ENCODE measurements at places on chromosomes 13 and 19.
A peak's percentile ranks its signal among the peaks of the same experiment; 100 is the strongest.

DNA sequence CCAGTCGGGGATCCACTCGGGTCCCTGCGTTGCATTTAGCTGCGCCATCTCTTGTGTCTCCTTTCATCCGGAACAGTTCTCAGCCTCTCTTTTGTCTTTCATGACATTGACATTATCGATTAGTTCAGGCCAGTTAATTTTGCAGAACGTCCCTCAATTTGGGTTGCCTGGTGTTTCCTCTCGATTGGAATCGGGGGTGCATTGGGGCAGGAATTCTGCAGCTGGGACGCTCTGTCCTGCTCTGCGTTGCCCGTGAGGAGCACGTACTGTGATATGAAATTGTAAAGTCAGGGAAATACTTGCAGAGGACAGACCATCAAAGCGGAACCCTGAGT, 22.4 kb downstream of the MARK4 start:
- no peak for DNase-seq

- DNase-seq, result no peak
These were observed 7.0 kb downstream of the POU4F1 start for GRCh38 chr13:78596399-78596735.

- DNase-seq, result peak; percentile 61
These were observed 10.1 kb downstream of the C19orf38 start for GRCh38 chr19:10858204-10858828.

DNA sequence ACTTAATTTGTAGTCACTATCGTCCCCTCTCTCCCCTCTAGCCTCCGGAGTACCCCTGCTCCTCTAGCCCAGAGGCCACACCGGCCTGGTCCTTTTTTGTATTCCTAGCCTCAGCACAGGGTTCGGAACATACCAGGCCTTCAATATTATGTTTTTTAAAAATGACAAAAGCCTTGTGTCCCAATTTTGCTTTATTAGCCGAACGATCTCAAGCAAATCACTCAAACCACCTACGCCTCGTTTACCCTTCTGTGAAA, 463 bp upstream of the POMP start:
- DNase-seq, result no peak

GRCh38 chr13:100870898-100871297, 196.3 kb upstream of the TMTC4 start:
- no peak for DNase-seq

- DNase-seq, result peak; percentile 76
These were observed 27.7 kb downstream of the EFNB2 start for GRCh38 chr13:106507560-106508274.

DNA sequence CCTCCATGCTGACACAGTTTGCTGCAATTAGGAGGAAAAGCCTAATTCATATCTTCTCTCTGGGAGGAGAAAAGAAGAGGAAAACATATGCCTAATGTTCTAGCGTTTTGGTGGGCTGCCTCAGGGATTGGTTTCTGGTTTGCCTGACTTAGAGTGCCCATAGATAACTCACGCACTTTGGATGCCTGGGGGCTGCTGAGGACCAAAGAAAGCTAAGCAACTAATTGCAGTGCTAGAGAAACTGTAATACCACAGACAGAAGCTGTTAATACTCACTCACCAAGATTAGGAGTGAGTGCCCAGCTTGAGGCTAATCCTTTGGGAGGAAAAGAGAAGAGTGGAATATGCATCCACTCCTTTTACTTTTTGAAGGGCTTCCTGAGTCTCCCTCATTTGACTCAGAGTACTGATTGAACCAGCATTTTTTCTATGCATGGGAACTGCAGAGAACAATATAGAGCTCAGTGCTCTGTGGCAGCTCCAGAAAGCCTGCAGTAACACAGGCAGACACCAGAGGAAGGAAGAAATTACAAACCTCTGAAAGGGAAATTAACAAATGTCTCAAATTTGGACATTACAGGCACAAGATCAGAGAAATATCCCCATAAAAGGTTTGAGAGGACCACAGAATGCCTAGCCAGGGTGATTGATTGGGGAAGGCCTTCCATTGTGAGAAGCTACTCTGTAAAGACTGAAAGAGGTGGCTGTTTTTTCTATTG, 666.4 kb downstream of the OLFM4 start:
- DNase-seq, result no peak

- no peak for DNase-seq
These were observed 289.2 kb downstream of the KLF12 start for GRCh38 chr13:73844986-73845385.

DNA sequence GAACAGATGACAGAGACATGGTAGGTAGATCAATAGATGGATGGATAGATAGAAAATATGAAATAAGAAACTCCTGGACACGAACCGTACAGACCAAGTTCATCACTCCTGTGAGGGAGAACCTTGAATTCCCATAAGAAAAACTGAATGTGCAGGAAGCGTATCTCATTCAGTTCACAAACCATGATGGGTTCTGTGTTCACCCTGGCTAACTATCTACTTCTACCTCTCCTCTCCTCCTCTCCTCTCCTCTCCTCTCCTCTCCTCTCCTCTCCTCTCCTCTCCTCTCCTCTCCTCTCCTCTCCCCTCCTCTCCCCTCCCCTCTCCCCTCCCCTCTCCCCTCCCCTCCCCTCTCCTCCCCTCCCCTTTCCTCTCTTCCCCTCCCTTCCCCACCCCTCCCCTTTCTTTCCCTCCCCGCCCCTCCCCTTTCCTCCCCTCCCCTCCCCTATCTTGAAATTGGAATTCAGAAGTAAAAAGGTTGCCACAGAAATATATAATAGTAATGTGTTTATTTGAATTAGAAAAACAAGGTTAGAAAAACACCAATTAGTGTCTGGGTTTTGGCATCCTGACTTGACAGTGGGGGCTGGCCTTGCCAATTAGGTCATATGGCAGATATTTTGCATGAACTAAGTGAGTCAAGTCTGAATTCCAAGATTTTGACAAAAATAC, 75.9 kb downstream of the ANKRD10 start:
- DNase-seq, result no peak

- no peak for DNase-seq
These were observed 4.2 kb downstream of the DHX34 start for GRCh38 chr19:47353307-47353712.

- DNase-seq, result no peak
These were observed 424.1 kb upstream of the DACH1 start for GRCh38 chr13:72290962-72291681.

- DNase-seq, result no peak
These were observed 183.9 kb upstream of the TSHZ3 start for GRCh38 chr19:31533114-31533513.

DNA sequence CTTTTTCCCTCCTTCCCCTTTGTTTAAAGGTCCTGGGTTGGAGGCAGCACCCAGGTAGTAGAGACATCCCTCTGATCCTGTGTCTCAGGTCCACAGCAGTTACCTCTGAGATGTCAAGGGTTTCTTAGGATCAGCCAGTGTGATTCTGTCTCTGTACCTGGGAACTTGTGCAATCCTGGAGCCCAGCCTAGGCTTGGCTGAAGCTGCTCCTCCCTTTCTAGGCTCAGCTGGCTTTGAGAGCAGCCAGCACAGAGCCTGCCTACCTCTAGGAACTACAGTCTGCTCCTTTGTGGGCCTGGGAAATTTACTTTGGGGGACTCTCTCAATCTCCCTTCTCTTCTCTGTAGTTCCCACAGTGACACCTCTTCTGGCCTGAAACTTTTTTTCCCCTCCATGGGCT, 171.6 kb downstream of the MTUS2 start:
- no peak for DNase-seq

GRCh38 chr19:55441319-55441691, 1.8 kb downstream of the SHISA7 start:
- no peak for DNase-seq

- peak; percentile 51 for DNase-seq
These were observed 14.6 kb downstream of the FRY start for GRCh38 chr13:32045982-32046785.

DNA sequence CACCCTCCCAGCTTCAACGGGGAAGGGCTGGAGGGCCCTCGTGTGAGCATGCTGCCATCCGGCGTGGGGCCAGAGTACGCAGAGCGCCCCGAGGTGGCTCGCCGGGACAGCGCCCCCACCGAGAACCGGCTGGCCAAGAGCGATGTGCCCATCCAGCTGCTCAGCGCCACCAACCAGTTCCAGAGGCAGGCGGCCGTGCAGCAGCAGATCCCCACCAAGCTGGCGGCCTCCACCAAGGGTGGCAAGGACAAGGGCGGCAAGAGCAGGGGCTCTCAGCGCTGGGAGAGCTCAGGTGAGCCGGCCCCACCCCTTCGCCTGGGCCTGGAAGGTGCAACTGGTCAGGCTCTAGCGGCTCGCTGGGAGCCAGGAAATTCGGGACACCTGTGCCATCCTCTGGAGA, 20.0 kb downstream of the PEX11G start:
- no peak for DNase-seq

- DNase-seq, result peak; percentile 16
These were observed 542.3 kb upstream of the ATXN8OS start for GRCh38 chr13:69565334-69565733.

DNA sequence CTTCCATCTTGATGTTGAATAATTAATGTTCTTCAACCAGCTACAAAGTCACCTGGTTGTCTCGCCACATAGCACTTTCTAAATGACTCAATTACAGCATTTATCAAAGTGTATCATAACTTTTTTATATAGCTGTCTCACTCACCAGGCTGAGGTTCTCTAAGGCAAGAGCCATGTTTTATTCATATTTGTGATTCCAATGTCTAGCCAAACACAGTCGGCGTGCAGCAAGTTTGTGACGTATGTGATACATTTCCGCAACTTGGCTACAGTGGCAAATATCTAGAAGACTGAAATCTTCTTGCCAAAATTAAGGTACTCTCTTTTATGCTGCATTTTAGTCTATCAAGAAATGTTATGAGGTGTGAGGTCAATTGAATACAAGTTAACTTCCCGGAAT, 94.2 kb upstream of the WASF3 start:
- no peak for DNase-seq

GRCh38 chr13:94860981-94861407, 148.6 kb upstream of the SOX21 start:
- no peak for DNase-seq

GRCh38 chr19:32201636-32202051, 143.8 kb upstream of the ZNF507 start:
- DNase-seq, result no peak

DNA sequence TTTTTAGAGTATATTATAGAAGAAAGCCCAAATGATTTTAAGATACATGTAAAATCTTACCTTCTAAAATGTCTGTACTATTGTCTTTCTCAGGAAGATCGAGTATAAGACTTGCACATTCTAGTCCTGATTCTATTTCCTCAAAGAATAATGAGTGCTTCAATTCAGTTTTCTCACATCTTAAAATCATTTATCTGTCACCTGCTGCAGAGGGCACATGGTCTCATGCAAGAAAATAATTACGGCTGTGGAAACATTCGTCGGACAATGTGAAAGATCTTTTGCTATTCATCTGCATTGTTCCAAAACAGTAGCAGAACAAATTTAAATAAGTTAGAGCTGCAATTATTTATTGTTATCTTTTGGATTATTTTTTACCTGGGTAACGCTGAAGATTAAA, 1403.5 kb downstream of the PCDH9 start:
- DNase-seq, result no peak

GRCh38 chr19:49635530-49636232, 4.3 kb downstream of the RRAS start:
- DNase-seq, result no peak

DNA sequence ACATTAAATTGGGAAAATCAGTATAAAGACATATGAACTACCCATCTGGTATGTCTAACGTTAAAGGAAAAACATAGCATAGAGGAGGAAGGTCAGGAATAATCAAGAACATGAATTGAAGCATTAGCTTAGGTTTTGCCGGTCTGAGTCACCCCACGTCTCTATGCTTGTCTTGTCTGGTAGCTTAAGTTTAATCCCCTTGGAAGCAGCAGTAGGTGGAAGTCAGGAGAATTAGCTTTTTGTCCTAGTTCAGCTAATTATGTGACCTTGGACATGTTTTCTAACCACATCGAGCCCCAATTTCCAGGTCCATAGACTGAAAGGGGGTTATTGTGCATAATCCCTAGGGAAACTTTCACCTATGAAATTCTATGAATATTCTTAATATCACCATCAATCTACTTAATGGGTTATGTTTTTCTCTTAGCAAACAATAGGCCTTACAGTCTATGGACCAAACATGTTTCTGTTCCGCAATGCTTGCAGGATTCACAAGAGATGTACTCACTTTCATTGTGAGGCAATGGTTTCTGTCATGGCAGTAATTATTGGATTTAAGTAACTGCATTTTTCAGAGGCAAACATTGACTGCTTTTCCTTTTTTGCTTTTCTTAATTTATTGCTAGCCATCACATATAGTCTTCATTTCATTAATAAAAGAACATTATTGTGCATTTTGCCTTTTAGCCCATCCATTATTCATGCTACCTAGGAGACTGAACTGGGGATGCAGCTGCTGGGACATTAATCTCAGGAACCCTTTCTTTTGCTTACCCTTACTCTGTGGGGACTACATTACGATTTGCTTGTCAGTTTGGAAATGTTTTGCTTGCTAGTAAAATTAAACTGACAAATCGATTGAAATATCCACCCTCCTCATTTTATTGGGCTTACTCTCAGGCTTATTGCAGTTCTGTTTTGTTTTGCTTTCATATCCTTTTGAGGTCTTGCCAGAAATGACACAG, 304.8 kb upstream of the MAB21L1 start:
- no peak for DNase-seq

DNA sequence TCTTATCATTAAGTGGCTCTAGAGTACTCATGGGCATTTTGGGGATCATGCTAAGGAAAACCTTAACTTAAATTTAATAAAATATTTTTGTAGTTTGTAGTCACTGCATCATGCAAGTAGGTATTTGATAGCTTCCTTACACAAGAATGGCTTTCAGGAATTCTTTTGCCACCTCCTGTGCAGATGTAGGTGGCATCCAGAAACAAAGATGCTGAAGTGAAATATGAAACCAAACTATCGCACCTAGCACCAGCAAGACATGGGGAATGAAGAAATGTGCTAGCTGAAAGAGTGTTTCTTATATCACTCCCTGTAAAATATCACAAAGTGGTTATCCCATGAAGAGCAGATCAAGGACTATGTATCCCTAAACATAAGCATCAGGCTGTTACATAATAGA, 924.5 kb upstream of the PRR20A start:
- no peak for DNase-seq

GRCh38 chr19:50358483-50359327, 6.7 kb downstream of the NAPSA start:
- DNase-seq, result peak; percentile 66

DNA sequence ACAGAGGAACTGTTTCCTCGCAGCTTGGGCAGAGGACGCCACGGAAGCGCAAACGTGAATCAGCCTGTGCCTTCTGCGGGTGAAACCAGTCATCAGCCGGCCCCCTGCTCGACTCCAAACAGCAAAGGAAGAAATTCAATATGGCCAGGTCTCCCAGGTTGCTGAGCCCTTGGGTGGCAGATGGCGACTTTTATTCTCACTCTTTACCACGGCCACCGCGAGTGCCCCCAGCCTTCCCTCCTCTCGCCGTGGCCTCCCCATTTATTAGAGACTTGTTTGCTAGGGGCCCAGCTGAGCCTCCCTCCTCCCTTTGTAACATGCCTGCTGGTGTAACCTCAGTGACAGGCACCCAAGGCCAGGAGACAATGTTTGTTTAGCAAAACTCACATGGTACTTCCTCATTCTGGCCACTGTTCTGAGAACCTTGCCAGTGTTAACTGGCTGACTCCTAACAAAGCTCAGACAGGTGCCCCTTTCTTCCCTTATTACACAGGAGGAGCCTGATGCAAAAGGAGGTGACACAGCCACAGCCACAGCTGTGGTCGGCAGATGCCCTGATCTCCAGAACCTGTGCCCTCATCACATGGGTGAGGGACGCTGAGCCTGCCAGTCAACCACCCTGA, 5.8 kb downstream of the RAB20 start:
- DNase-seq, result no peak
